ENCODE measurements at places on chromosomes 5 and 9.

DNA sequence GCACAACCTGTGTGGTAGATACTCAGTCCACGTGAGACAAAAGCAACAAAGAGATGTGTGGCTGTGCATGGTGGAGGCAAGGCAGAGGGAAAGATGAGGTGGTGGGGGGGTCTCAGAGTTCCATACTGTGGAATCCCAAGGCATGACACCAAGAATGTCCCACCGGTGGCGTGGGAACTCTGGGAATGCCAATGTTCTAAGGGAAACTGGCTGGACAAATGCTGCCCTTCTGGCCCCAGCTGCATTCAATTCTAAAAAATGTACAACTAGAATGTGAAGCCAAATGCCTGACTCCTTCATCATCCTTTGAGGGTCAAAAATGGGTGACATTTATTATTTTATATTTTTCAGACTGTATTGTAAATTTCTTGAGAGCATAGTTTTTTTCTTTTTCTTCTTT, 58.2 kb upstream of the EQTN start:
- no peak for DNase-seq

GRCh38 chr9:131555841-131556673, 10.7 kb downstream of the PRRT1B start:
- DNase-seq = no peak

GRCh38 chr9:129879103-129879699, 43.9 kb downstream of the USP20 start:
- DNase-seq = no peak

GRCh38 chr5:142800776-142801494, 30.8 kb downstream of the ARHGAP26 start:
- no peak for DNase-seq

DNA sequence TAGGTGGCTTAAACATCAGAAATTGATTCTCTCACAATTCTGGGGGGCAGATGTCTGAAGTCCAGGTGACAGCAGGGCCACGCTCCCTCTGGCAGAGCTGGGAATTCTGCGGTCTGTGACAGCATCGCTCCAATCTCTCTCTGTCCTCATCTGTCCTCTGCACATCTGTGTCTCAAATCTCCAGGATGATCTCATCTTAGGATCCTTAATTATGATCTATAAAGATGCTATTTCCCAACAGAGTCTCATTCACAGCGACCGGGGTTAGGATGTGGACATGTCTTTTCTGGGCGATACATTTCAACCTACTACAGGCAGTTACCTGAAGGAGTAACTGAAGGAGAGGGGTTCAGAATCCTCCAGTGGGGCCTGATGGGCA, 31.4 kb downstream of the ANKRD33B start:
- DNase-seq = no peak

Measured in stimulated activated CD4-positive, alpha-beta T cell treated with anti-CD3 and anti-CD28 coated beads, Interleukin-1b, Interleukin-23, amount 100 ng/mL, for 1 hour (primary cell).